AG04449 (cell line): ENCODE measurements at places on chromosomes 2 and 18.

- DNase-seq, result no peak
Measured at GRCh38 chr2:240136671-240137292, 677 bp upstream of the COPS9 start.

- DNase-seq, result no peak
Measured at GRCh38 chr2:228690681-228691080, 509.2 kb upstream of the SPHKAP start.

GRCh38 chr2:201220102-201220570, 37.2 kb downstream of the CASP10 start:
- no peak for DNase-seq

- no peak for DNase-seq
Measured at GRCh38 chr2:33634261-33634910, 35.3 kb upstream of the FAM98A start.

DNA sequence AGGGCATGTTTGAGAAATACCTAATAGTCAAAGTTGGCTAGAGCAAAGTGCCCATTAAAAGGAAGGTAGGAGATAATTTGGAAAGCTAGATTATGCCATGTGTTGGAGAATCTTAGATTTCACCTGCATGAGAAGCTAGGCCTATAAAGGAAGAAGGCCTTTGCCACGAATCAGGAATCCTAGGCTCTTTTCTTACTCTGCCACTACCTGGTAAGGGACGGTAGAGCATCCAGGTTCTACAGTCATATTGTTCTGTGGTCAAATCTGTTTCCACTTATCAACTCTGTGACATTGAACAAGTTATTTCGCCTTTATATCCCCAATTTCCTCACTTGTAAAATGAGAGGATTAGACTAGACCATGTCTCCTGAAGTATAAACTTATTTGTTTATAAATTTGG, 3.6 kb upstream of the KCNJ3 start:
- no peak for DNase-seq
